Activated CD4-positive, alpha-beta T cell treated with anti-CD3 and anti-CD28 coated beads, Interleukin-2, amount 50 U/mL, for 1 hour (primary cell): ENCODE measurements at places on chromosomes 12 and 14.
A peak's percentile ranks its signal among the peaks of the same experiment; 100 is the strongest.

DNA sequence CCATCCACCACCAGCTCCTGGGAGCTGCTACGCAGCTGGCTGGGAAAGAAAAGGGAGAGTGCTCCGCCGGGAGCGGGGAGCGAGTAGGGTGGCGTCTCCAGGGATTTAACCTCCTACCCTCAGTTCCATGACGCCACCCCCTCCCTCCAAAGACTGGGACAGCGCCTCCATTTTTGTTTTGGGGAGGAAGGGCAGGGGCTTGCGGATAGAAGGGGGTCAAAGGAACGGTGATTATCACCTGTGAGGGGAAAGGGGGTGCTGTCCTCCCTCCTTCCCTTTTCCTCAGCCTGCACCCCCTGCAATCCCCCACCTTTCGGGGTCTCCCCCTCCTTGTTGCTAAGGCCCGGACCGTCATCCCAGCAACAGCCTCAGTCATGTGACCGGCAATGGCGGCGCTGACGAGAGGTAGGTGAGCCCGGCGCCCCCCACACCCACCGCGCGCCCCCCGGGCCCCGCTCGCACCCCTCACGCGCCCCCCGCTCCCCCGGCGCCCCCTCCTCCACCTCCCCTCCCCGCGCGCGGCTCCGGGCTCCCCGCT is at the start of gene DTX3:
DTX3 (plus strand) TSS at position 371 of the 538 bp plus-strand sequence. CDS start 1,694 bp downstream, outside the sequence.
- DNase-seq, result no peak

DNA sequence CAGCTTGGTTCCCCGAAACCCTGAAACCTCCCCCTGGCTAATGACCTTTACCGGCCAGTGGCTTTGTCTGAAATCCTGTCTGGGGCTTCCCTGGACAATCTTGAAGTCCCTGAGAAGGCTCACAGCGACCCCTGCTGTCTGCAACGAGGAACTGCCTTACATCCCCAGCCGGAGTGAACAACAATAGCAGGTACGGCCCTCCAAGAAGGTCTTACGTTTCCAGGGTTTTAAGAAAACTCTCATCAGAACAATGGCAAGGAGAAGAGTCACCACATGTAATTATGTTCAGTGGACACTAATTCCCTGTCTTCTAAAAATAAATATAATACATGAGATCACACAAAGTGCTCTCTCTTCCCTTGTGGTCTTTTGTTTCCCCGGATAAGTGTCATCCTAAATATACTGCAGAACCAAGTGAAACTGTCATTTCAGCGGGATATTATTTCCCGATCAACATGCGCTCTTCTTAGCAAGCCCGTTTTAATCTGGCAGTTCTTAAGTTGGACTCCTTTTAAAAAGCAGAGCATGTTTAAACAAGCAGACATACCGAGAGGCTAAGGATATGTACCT is 53.3 kb downstream of the RBM19 start:
- DNase-seq, result peak; percentile 33

DNA sequence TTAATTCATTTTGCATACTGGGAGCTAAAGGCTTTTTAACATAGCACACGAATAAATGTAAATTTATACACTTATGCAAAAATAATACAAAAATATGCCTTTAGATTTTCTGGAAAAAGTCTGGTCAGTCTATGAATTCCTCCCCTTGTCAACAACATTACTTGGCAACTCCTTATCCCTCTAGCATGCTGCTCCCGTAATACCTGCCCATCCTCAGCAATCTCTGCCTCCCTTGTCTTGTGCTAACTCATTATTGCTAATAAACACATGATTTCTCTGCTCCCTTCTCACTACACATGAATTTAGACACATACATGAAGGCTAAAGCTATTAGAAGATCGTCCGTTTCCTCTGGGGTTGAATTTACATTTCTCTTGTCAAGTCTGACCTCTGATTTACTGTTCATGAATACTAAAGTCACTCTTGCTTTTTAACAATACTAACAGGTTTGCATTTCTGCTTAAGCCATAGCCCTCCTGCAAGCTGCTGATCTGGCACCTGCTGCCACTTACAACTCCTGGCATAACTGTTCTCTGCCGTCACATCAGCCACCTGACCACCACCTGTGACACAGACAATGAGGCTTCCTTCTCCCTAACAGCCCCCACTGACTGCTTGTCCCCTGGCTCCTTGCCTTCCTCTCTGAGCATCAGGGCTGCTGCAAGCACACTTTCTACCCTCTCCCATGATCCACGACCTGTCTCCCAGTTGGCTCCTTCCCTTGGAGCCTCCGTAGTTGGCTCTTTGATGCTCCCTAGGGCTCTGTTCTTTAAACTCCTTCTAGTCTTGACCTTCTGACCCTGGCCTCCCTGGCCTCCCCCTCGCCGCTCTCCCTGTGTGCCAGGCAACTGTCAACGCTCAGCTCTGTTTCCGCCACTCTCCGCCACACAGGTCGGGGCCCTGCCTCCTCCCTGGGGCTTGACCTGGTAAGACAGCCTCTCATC is 177.6 kb downstream of the CALM1 start:
- no peak for DNase-seq

DNA sequence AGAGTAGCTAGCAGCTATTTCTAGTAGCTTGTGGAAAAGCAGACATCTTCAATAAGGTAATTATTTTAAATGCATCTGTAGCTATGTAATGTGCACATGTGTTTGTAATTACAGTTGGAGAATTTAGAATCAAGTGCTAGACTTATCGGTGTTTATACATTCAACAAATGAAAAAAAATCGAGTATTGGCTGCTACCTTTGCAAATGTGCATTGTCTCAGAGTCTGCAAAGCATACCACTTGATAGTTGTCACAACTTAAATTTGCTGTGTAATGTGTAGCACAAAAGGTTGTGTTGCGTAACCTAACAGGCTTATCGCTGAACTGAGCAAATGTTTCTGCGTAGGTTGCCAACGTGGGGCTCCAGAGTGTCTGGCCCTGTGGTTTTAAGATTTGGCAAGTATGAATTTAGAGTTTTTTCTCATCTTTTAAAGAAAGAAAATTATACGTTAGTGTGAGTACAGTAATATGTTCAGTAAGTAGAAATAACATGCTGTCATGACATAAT is 44.3 kb downstream of the TMTC2 start:
- no peak for DNase-seq

GRCh38 chr12:53378724-53379388 is 1.1 kb upstream of the SP1 start:
- DNase-seq, result no peak

- no peak for DNase-seq
These were observed 4.3 kb downstream of the PRKAB1 start for GRCh38 chr12:119672194-119672593.
